ENCODE measurements at places on chromosomes 3 and 15.

DNA sequence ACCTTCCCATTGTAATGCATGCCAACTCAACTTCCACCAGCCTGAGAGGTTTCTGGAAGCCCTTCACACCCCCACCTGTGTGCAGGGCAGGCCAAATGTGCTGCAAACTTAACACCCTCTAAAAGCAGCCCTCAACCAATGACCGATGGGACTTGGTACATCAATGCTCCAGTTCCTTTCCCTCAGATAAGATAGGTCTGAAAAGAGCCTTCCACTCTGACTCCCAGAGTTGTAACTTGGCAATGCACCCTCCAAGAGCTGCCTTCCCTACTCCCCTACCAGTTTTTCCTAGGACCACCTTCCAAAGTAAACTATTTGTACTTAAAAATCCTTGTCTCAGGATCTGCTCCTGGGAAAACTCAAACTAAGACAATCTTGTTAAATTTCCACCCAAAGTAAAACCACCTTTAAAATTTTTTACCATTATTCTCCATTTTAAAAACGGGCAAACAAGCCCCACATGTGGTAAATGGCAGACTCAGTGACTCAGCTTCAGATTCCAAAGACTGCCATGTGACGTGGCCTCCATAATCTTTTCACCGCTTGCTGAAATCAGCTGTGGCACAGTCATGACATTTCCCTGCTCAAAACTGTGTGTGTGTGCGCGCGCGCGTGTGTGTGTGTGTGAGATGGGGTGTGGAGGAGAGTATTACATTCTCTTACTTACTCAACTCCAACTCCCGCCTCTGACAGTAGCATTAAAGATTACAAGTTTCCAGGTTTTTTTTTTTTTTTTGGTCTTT is 17.2 kb downstream of the RASGRP1 start:
- peak; percentile 39 for DNase-seq

- DNase-seq, result no peak
Measured at GRCh38 chr3:30141927-30142326, 464.5 kb upstream of the TGFBR2 start.

- DNase-seq, result no peak
Measured at GRCh38 chr3:48472673-48472922, 26.1 kb downstream of the ATRIP start.

- no peak for DNase-seq
Measured at GRCh38 chr15:87031540-87032230, 952.0 kb downstream of the AGBL1 start.

GRCh38 chr3:37984051-37984450 is 6.5 kb upstream of the VILL start:
- DNase-seq, result no peak
